Esophagus squamous epithelium (tissue), 5 donors: ENCODE measurements at places on chromosomes 3 and 15. TPM values are rescaled to one million over a fixed set of nuclear protein-coding genes. Genes with fewer than 3 reads are reported as not detected.

GRCh38 chr3:180278583-180279188 is 241.9 kb upstream of the PEX5L start:
- H3K4me3 ChIP-seq: no peak overlapping the region
- no peak for DNase-seq
- no peaks in the 10 kb centered on the region for H3K4me1 ChIP-seq
- no peak overlapping the region for H3K27ac ChIP-seq

GRCh38 chr3:23071758-23072157 is 131.4 kb upstream of the UBE2E2 start:
- H3K27me3 ChIP-seq: no peaks in the 10 kb centered on the region
- H3K4me3 ChIP-seq: no peak overlapping the region
- no peak overlapping the region for H3K27ac ChIP-seq

DNA sequence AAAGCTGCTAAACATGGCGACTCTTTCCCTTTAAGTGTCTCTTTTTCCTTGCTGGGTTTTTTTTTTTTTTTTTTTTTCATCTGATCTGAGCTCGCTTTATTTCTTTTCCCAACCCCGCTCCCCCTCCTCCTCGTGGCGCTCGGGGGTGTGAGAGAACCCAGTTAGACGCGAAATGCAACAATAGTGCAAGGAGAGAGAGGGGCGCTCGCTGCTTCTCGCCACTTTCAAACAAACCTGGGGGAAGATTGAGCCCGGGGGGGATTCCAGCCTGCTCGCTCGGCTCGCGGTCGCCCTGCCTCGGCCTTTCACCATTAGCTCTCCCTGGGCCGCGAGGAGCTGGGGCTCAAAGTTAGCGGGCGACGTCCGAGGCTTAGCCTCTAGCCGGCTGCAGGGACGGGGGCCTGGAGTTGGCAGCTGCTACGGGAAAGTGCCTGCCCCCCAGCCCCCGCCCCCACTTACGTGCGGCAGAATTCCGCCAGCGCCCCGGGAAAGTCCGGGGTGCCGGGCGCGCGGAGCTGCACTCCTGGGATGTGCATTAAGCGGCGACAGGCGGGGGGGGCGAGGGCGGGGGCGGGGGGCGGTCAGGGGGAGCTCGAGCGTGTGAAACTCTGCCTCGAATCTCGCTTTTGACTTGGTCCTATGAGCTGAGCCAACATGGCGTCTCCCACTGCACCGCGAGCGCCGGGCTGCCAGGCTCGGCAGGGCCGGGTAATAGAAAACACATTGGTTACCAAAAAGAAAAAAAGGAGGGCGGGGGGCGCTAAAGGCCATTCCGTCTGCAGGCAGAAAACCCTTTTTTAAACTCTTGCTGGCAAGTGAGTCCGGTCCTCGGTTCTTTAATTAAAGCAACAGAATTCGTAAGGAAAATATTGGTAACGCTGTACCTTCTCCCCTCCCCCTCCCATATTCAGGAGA is 10.4 kb downstream of the NR2F2 start:
- DNase-seq: no peak
- no peaks in the 10 kb centered on the region for H3K27me3 ChIP-seq
- no peaks in the 10 kb centered on the region for H3K36me3 ChIP-seq
- peak overlapping the region; percentile 87 for H3K27ac ChIP-seq
- H3K4me1 ChIP-seq: no peaks in the 10 kb centered on the region

DNA sequence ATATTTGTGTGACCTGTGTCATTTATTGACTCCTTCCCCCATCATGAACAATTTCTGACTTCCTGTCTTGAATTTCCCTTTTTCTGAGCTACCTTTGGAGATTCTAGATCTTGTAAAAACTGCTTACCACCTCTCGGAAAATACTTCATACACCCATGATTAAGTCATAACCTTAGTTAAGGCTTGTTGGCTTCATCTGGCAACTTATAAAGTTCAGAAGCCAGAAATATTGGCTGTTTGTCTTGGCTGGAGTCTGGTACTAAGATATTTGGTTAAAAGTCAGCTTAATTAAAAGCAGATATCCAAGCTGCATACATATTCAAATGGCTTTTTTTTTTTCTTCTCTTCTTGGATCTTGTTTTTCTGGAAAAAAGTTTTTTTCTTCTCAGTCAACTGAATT is 37.3 kb upstream of the B3GALNT1 start:
- no peaks in the 10 kb centered on the region for H3K4me1 ChIP-seq
- DNase-seq: no peak
- no peaks in the 10 kb centered on the region for H3K36me3 ChIP-seq
- H3K27ac ChIP-seq: no peak overlapping the region

DNA sequence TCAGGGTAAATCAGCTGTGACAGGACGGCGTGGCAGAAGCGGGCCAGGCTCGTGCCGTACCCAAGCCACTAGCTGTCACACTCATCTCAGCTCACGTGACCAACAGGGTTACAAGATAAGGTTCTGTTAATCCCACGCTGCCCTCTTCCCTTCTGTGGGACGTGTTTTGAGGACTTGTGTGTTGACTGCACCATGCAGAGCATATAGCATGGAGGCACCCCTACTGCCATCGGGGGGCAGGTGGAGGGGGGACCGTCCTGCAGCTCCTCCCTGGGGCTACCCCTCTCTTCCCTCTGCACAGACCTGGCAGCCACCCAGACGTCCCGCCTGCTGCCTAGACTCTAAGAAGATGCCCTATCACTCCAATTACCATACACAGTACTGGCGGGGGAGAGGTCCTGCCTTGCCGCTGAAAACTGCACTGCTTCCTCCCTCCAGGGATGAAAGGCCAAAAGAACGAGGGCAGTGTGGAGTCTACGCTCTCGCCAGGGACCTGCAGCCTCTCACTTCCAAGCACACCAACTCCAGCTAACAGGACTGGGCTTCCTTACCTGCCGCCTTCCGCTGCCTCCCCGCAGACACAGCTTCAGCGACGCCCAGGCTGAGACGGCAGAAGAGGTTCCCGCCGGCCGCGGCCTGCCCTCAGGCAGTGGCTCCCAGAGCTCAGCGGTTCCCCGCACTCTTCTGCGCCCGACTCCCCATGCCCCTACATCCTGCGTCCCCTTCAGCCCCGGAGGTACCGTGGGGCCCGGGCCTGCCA is at the start of gene TNK2:
Gene TNK2 (minus strand): TSS at position 618 of the 760 bp plus-strand sequence. CDS start 19,963 bp downstream, outside the sequence.
- H3K4me3 ChIP-seq: peak within 1 kb of the TSS; percentile 75
- DNase-seq: no peak
- H3K4me1 ChIP-seq: peaks cover 49% of the 10 kb centered on the region
- peak within 1 kb of the TSS; percentile 92 for H3K27ac ChIP-seq
- no peaks in the 10 kb centered on the region for H3K27me3 ChIP-seq
- H3K36me3 ChIP-seq: no peaks in the 10 kb centered on the region

DNA sequence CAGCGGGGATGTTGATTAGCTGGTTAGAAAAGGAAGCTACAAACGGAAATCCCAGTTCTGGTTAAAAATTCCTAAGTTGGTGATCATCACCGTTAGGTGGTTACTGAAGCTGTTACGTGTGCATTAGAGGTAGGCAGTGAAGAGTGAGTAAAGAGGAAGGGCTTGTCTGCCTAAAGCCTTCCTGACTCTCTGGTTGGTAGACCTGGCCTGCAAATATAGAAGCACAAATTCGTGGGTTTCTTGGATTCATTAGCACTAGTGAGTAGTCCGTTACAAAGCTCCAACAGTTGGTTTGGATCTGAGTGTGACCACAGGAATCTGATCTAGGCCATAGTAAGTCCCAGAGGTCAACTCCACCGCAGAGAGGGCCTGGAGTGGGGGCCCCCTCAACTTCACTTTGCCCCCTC is 174.0 kb upstream of the TP63 start:
- peaks cover 28% of the 10 kb centered on the region for H3K4me1 ChIP-seq
- H3K4me3 ChIP-seq: no peak overlapping the region

DNA sequence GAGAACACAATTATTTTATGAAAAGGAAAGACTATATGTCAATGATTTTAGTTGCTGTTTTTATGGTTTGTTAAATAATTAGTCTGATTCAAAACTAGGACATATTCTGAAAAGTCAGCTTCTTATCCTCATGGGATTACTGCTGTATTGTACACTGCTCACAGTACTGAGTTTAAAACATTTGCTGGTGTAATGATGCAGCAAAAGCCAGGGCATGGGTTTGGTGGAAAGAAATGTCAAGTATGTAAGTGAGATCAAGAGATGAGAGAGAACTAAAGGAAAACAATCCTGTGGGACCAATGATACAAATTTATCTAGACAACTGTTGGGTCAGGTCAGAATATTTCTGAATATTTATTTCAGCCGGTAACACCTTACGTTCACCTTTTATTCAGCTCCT is 210.1 kb upstream of the ARHGEF26 start:
- H3K36me3 ChIP-seq: peaks cover 12% of the 10 kb centered on the region
- no peak for DNase-seq
- H3K27me3 ChIP-seq: no peaks in the 10 kb centered on the region
- H3K27ac ChIP-seq: no peak overlapping the region

DNA sequence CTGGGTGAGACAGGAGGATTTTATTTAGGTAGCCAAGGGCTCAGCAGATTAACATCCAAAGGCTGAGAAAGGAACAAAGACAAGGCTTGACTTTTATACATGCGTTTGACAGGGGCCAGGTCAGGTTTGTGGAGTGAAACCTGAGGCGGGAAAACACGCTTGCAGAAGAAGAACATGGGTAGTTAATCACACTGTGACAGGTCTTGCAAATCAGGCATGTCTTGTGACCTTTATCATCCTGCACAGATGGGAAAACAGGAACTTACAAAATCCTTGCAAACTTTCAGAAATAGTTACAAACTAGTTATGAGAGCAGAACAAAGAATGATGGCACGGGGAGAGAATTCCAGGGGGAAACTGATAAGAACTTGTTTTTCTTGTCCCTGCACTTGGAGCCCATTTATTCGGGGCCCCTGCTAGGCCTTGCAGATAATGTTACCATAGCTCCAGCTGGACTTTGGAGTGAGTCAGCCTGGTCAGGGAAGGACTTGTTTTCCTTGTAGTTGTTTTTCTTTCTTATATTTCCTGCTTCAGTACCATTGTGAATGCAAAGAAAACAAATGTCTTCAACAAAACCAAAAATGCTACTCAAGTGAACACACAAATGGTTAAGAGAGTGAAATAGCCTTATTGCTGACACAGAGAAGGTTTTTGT is 965.9 kb upstream of the ROBO1 start:
- H3K27me3 ChIP-seq: no peaks in the 10 kb centered on the region
- no peak for DNase-seq
- H3K4me3 ChIP-seq: no peak overlapping the region
- H3K4me1 ChIP-seq: no peaks in the 10 kb centered on the region
- no peaks in the 10 kb centered on the region for H3K36me3 ChIP-seq

DNA sequence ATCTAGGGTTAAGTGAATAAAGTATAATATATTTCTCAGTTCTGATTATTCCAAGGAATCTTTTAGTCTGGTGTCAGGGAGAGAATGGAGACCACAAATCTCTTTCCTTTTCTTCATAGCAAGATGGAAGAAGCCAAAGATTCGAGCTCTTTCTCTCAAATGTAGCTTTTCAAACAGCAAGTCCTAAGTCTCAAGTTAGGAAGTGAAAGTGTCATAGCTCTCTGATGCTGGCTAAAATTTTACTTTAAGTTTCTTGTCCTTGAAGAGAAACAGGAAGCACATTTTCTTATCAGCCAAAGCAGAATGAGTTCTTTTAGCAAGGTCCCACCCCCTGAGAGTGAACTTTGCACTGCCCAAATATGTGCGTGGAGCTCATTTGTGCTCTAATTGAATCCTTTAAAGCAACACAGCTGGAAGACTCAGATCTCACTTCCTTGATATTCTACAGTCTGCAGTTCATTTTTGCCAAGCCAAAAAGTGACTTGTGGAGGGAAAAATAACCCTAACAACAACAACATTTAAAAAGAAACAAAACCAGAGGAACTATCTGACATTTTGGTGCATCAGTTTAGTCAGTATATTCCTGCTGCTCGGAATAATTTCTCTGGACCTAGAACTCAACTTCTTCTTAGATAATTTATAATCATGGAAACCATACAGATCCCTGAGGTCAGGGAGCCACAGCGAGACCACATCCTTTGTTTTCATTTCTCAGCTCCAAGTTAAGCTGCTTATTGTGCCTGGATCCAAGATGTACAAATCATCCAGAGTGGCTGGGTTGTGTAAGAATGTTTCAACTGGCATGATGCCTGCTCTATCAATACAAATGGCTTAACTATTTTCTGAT is 238.7 kb upstream of the P2RY1 start:
- H3K27me3 ChIP-seq: no peaks in the 10 kb centered on the region
- H3K4me3 ChIP-seq: no peak overlapping the region
- H3K27ac ChIP-seq: peak overlapping the region; percentile 21
- no peak for DNase-seq
- H3K36me3 ChIP-seq: no peaks in the 10 kb centered on the region

GRCh38 chr15:40623361-40623760 is 29.3 kb downstream of the KNL1 start:
- H3K27me3 ChIP-seq: no peaks in the 10 kb centered on the region
- H3K36me3 ChIP-seq: no peaks in the 10 kb centered on the region
- no peak overlapping the region for H3K4me3 ChIP-seq
- no peak overlapping the region for H3K27ac ChIP-seq

The PODXL2 gene
- 4.5 TPM for total RNA-seq

The ATP13A3 gene
- total RNA-seq: 55.6 TPM

The ATP10A gene
- 6.3 TPM for total RNA-seq

The KIF7 gene
- 0.62 TPM for total RNA-seq
